Pancreas (tissue), 10 donors: ENCODE measurements at places on chromosomes 7 and 10. TPM values are rescaled to one million over a fixed set of nuclear protein-coding genes. Genes with fewer than 3 reads are reported as not detected.

- DNase-seq = no peak
These were observed 278.0 kb upstream of the KLF14 start for GRCh38 chr7:131011976-131012375.

DNA sequence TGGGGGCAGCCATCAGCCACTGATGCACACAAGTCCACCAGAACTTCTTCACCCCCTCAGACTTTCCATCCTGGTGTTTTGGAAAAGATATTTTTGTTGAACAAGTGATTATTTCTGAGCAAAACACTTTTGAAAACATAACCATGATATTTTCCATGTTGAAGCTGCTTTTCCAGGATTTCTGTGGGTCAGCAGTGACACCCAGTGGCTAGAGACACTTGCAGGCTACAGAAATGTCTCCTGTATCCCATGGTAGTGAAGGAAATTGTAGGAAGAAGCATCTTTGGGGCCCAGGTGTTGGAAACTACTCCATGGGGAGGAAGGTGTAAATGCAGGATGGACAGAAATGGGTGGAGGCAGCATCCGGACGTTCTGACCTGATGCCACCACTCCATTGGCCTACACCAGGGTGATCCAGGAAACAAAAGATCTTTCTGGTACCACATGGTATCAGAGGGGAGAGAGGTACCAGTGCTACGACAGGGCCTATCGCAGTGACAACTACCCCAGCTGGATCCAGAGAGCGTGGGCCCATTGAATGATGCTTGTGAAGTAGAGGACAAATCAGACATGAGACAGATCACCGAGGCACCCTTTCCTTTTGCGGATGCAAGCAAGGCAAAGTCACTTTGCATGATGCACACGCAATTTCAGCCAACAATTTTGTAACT is 111.7 kb upstream of the COBL start:
- DNase-seq = no peak

HKDC1 gene
- 3.8 TPM for total RNA-seq

DNA sequence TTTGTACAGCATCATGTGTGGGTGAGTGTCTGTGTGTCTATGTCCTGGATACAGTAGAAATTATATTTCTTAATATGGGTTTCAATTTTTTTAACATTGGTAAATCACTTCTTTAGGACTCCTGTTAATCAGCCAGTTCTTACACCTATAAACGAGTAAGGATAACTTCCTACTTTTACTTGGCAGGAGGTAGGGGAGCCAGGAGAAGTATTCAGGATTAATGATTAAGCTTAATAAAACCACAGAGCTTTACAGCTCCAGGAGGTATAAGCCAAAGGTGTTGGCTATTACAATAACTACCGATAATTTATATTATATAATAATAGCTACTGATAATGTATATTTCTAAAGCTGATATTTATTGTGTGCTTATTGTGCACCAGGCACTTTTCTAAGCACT is 1.7 kb upstream of the FAM3C start:
- DNase-seq = no peak

GRCh38 chr7:112547916-112548315 is 67.1 kb downstream of the LSMEM1 start:
- no peak for DNase-seq

VWA2 gene
- 5.7 TPM for total RNA-seq

PPP1R3A gene
- total RNA-seq = not detected

- DNase-seq = peak; percentile 69
These were observed 519 bp downstream of the ITGB8 start for GRCh38 chr7:20330928-20331909.

NOLC1 gene
- 27.6 TPM for total RNA-seq

DNA sequence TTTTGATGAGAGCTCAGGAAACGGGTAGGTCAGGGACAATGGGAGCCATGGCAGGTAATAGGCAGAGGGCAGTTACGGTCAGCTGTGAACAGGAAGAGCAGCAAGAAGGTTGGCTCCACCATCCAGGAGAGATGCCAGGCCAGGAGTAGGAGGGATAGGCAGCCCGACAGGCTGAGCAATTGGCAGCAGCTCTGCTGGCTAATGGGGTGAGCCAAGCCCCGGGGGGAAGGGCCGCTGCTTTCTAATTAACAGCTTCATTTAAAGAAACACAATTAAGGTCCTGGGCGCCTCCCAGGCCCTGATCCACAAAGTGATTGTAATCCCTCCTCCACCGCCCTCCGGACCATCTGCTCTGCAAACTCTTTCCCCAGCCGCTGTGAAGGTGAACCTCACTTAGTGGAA is 23.7 kb downstream of the SH2B2 start:
- no peak for DNase-seq

DNA sequence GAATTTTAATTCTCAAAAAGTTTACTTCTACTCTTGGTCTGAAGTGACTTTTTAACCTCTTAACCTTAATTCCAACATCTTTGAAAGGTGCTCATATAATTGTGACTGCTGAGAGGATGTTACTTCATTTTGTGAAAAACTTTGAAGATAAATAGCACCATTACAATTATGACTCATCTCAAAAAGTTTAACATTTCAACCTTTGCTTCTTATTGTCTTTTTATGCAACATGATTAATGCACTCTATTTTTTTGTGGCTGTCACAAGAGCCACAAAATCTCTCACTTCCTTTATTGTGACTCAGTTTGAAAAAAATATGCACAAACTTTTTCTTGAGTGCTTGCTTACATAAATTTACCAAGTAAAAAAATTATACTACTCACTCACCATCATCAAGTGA is 383.1 kb downstream of the LRRTM3 start:
- DNase-seq = no peak

GRCh38 chr7:156639426-156640256 is 933 bp upstream of the RNF32 start:
- peak; percentile 21 for DNase-seq

DNA sequence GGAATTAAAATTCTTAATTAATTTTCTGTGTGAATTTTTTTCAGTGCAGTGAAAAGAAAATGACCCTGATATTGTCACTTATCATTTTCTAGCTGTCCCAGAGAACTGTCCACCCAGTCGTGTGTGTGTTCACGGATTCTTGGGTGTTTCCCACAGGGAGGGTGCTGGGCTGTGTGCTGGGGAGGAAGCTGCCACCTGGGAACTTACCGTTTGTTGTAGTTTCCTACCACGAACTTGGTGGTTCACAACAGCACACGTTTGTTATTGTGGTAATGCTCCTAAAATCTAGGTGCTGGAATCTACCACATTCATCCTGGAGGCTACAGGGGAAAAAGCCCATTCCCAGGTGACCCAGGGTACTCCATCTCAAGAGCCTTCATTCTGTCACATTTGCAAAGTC is 276.1 kb downstream of the GLRX3 start:
- no peak for DNase-seq

C10orf62 gene
- 0.63 TPM for total RNA-seq

CHRM2 gene
- not detected for total RNA-seq

ZPBP gene
- not detected for total RNA-seq

NME8 gene
- not detected for total RNA-seq

DNA sequence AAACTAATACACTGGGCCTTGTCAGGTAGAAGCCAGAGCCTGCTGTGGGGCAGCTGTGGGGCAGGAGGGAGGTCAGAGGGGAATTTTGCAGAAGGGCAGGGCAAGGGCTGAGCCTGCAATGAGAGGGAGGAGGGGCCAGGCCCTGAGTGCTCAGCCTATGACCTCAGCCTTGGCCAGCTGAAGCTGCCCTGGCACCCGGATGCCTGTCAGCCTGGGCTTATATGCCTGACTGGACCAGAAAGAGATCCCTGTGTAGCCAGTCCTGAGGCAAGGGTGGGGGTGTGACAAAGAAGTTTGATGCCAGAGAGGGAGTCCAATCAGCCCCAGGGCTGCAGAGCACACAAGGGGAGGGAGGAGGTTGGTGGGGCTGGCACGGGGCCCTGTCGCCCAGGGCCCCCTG is 22.3 kb upstream of the PRRT4 start:
- no peak for DNase-seq
